ENCODE measurements at places on chromosomes 3 and 15. TPM values are rescaled to one million over a fixed set of nuclear protein-coding genes. Genes with fewer than 3 reads are reported as not detected.

The ZKSCAN7 gene
- 4.1 TPM for total RNA-seq

The SLC27A2 gene
- total RNA-seq: 0.13 TPM

The KNSTRN gene
- 63.7 TPM for total RNA-seq

The EXD1 gene
- not detected for total RNA-seq

The MB21D2 gene
- 18.0 TPM for total RNA-seq

- DNase-seq: no peak
Observed at GRCh38 chr15:62150445-62150844, 14.6 kb downstream of the C2CD4B start.

DNA sequence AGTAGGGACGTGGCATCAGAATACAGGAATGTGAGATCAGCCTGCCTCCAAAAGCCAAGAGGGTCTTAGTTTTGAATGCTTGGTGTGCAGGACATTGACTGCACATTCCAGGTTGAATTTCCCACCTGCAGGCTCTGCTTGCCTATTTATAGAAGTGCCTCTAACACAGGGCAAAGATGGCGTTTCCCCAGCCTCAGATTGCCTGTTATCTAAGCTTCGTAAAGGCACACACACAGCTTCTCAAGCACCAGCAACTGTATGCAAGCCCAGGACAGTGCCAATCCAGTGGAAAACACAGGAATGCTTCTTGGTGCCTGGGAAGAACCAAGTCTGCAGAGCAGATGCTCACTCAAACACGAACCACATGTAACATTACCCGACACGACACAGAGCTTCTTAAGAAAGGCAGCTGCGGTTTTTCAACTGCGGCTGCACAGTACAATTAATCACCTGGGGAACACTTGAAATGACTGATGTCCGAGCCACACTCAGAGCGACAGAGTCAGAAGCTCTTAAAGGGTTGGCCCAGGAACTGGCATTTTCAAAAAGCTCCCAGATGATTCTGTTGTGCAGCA lies 90.0 kb upstream of the ANKRD34C start:
- no peak for DNase-seq

GRCh38 chr3:59258550-59259260 lies 208.9 kb upstream of the CFAP20DC start:
- DNase-seq: no peak

DNA sequence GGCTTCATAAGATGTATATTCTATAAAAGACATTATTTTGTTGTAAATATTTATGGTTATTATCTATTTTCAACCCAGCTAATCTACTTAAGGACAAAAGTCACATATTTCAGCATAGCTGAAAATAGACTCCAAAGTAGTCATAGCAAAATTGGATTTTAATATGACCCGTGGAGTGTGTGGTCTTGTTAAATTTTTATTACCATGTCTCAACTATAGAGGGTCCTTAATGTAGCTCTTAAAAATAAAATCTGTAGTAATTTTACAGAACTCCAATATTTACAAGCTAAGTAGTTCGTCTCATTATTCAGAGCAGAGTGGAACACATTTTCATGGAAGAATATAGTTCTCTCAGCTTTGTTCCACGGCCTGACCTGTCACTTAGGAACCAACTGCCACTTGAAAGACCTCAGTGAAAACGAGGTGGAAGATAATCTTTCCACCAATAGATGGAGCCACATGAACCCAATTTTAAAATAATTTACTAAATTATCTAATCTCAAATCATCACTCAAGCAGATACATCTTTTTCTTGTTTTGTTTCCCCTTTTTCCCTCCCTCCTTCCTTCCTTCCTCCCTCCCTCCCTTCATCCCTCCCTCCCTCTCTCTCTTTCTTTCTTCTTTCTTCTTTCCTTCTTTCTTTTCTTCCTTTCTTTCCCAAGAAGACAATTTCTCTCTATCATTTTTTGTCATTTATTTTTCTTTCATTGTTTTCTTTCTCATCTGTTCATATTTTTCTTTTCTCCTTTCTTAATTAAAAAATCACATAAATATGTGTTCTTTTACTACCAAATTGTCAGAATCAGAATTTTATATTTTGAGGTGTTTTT lies 97.2 kb downstream of the CLDN1 start:
- peak; percentile 37 for DNase-seq

- no peak for DNase-seq
Observed at GRCh38 chr3:130377960-130378676, 32.6 kb downstream of the COL6A5 start.

GRCh38 chr3:30401971-30402370 lies 204.4 kb upstream of the TGFBR2 start:
- DNase-seq: no peak

GRCh38 chr15:101672298-101672697 lies 20.1 kb upstream of the TM2D3 start:
- DNase-seq: no peak

GRCh38 chr3:12041446-12042041 lies 37.4 kb downstream of the SYN2 start:
- no peak for DNase-seq

GRCh38 chr3:10411598-10412332 lies 90.9 kb upstream of the SEC13 start:
- DNase-seq: no peak
